ENCODE measurements at places on chromosomes 12 and 14.

DNA sequence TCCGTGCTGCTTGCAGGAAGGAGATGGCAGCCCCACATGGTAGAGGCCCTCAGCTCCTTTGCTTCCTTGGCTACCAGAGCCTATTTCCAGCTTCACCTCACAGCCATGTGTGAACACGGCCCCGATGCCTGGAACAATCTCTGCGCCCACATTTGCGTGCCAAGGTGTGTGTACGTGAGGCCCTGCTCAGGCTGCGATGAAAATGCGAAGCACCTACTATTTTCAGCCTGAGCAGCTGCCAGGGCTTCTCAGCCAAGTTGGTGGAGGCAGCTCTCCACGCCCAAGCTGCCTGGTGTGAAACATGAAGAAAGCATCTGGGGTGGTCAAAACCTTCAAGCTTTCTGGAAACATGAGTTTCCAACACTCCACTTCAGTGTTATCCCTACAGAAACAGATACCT, 177.8 kb upstream of the EGLN3 start:
- no peak for DNase-seq

GRCh38 chr12:114011711-114012110, 45.6 kb upstream of the RBM19 start:
- DNase-seq, result no peak

DNA sequence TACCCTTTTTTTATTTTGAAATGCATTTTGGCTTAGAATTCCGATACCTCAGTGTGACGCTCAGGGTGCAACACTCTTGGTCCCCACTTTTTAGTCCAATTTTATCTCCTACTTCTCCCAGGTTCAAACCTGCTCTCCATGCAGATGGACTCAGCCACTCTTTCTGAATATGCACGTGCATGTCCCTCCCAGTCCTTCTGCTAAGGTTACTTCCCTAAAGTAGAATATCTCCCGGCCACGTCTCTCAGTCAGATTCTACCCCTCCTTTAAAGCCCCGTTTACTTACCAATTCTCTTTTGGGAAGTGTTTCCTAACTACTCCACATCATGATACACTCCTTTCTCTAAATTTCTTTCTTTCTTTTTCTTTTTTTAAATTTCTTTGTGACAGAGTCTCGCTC, 15.5 kb upstream of the PARP11 start:
- DNase-seq, result no peak

- DNase-seq, result no peak
Measured at GRCh38 chr14:106831322-106831720, 1304.9 kb downstream of the TMEM121 start.

DNA sequence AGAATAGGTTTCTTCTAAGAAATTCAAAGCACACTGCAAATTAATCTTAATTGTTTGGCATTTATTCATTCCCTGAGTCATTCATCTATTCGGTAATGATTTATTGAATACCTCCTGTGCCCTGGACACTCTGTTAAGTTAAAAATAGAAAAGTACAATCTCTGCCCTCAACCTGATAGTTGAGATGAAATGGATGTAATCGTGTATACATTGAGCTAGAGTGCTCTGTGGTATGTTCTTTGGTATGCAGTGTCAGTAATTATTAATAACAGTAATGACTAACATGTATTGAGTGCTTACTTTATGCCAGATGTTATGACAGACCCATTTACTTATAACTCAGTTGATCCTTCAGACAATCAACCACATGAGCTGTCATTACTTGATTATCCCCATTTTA, 47.6 kb downstream of the UTP20 start:
- DNase-seq, result no peak

- DNase-seq, result no peak
Measured at GRCh38 chr14:100546051-100546443, 41.2 kb downstream of the BEGAIN start.

- no peak for DNase-seq
Measured at GRCh38 chr14:72617391-72618031, 276.4 kb downstream of the DPF3 start.

- DNase-seq, result no peak
Measured at GRCh38 chr12:72214163-72214562, 58.0 kb upstream of the TRHDE start.

DNA sequence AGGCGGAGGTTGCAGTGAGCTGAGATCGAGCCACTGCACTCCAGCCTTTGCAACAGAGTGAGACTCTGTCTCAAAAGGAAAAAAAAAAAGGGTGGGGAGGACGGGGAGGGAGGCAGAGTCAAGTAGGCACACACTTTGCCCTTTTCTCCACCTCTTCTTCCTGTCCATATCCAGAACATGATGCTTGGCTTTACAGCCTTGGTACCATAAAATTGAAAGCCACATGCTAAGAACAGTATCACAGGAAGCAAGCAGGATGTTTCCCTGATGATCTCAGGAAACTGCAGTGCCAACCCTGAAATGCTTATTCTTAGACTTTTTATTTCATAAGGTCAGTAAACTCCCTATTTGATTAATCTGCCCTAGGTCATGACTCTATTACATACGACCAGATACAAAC, 32.5 kb upstream of the YAF2 start:
- no peak for DNase-seq

DNA sequence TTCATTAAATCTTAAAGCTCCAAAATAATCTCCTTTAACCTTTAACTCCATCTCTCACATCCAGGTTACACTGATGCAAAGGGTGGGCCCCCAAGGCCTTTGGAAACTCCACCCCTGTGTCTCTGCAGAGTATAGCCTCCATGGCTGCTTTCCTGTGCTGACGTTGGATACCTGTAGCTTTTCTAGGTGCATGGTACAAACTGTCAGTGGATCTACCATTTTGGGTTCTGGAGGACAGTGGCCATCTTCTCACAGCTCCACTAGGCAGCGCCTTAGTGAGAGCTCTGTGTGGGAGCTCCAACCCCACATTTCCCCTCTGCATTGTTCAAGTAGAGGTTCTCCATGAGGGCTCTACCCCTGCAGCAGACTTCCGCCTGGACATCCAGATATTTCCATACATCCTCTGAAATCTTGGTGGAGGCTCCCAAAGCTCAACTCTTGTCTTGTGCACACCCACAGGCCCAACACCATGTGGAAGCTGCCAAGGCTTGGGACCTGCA, 162.2 kb downstream of the RASSF9 start:
- DNase-seq, result no peak

DNA sequence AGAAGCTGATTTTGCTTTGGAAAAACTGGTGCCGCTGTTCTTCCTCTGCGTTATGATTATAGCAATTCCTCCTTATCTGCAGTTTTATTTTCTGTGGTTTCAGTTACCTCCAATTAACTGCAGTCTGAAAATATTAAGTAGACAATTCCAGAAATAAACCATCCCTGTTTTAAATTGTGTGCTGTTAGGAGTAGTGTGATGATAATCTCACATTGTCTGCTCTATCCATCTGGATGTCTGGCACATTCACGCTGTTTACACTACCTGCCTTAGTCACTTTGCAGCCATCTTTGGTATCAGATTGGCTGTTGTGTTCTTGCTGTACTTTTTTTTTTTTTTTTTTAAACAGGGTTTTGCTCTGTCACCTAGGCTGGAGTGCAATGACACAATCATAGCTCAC, 141.0 kb downstream of the GRIP1 start:
- no peak for DNase-seq

DNA sequence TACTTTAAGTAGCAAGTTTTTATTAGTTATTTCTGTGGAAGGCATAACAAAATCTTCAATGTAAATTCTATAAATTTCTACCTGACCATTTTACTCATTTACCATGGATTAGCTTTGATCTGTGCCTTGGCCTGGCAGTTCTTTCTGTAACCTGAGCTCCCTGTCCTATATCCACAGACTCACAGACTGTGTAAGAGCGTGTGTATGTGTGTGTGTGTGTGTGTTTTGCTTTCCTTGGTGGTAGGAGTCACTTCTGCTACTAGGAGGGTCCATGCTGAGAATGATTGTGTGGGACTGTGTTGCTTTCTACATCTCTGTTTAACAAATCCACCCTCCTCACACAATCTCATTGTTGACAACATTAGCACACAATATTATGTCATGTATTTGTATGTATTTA, 221.2 kb upstream of the PELI2 start:
- no peak for DNase-seq

DNA sequence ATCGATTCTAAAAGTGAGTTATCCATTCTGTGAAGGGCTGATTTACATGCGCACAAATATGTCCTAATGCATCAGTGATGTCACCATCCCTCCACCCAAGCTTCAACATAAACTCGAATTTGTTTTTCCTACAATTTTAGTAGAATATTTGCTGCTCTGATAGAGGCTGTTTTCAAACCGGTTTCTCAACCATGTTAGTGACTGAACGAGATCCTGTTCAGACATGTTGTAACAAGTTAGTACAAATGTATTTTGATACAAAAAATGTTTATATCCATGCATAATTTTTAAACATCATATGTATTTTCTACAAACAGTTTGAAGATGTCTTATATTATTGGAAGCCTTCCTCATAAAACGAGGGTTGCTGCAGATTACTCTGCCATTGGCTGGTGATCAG, 12.7 kb upstream of the PRB2 start:
- DNase-seq, result no peak

GRCh38 chr12:78179346-78179745, 348.7 kb downstream of the NAV3 start:
- no peak for DNase-seq

DNA sequence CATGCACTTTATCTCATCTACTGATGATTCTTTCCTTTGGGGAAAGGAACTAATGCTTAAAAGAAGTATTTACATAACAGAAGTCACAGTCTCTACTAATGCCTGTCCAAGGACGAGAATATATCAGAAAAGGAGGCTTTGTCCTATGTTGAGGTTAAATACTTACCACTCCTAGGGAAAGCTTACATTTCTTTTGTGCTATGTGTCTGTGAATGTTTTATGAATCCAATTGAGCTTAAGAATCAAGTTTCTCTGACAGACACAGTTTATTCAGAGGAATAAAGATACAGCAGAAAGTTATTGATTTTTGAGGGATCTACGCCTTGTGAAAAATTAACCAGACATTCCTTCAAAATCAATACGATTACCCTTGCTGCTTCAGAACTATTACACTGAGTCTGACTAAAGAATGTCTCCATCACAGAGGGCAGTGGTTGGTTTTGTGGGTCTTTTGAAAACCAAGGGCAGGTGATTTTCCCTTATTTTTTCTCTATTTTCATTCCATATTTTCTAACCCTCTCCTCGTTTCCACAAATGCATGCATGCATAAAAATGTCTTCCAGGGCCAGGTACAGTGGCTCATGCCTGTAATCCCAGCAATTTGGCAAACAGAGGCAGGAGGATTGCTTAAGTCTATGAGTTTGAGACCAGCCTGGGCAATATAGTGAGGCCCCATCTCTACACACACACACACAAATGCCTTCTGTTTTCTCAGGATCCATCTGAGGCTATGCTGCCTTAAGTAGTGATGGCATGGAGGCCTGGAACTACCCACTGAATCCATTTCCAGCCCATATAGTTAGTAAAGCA, 1095.1 kb downstream of the GALC start:
- no peak for DNase-seq

DNA sequence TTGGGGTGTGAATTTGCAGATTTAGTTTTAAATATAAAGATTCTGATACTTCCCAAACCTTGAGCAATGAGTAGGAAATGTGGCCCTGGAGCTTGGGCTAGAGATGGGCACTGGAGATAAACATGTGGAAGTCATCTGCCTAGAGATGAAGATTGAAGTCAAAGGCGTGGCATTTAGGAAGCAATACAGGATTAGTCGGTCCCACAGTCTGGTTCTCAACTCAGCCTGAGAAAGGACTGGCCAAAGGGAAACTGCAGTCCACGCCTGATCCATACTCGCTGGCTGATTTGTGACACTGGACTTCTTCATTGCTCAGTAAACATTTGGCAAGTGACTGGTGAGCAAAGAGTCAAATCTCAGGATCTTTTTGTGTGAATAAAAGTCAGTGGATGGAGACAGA, 268.2 kb upstream of the ATP2B1 start:
- no peak for DNase-seq

GRCh38 chr12:29282031-29282816, 98.7 kb downstream of the ERGIC2 start:
- no peak for DNase-seq

DNA sequence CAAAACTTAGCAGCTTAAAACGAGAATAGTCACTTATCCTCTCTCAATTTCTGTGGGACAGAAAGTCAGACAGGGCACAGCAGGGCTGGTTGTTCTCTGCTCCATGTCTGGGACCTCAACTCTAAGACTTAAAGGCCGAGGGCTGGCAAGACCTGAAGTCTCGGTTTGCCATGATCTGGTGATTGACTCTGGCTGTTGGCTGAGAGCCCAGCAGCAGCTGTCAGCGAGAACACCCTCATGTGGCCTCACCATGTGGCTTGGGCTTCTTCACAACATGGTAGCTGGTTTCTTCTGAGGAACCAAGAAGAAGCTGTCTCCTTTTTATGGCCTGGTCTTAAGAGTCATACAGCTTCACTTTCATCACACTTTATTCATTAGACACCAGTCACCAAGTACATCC, 1.7 kb upstream of the VASH1 start:
- DNase-seq, result no peak

DNA sequence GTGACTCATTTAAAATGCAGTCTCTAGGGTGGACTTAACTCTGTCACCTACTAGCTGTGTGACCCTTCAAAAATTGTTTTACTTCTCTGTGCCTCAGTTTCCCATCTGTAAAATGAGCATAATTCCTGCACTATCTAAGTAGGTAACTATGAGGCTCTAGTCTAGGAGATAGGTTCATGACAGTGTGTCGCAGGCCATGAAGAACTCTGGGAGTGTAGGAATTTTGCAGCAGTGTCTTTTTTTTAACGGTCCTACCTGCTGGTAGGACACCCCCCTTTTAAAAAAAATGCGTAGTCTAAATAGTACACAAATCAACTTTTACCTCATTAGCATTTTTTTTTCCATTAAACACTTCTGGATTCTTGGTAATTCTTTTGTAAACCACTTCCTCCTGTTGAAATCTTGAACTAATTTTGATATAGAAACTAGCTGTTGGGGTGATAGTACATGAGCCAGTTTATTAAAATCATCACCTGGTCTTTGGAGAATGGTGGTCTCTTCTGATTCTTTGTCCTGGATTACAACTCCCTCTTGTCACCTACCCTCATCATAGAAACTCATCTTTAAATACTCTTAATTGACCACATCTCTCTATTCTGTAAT, 86.0 kb upstream of the SLC38A2 start:
- no peak for DNase-seq

DNA sequence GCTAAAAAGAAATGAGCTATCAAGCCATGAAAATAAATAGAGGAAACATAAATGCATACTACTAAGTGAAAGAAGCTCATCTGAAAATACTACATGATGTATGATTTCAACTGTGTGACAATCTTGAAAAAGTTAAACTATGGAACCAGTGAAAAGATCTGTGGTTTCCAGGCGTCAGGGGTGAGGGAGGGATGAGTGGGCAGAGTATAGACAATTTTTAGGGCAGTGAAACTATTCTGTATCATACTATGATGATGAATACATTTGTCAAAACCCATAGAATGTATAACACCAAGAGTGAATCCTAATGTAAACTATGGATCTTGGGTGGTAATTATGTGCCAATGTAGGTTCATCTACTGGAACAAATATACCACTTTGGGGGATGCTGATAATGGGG, 21.3 kb downstream of the SPX start:
- no peak for DNase-seq

- DNase-seq, result no peak
Measured at GRCh38 chr12:93789767-93790166, 112.6 kb downstream of the CRADD start.

All from sciatic nerve (tissue), 2 donors.